CD4-positive, alpha-beta T cell treated with Interleukin-17A for 4 hours (primary cell): ENCODE measurements at places on chromosomes 12 and 14.

DNA sequence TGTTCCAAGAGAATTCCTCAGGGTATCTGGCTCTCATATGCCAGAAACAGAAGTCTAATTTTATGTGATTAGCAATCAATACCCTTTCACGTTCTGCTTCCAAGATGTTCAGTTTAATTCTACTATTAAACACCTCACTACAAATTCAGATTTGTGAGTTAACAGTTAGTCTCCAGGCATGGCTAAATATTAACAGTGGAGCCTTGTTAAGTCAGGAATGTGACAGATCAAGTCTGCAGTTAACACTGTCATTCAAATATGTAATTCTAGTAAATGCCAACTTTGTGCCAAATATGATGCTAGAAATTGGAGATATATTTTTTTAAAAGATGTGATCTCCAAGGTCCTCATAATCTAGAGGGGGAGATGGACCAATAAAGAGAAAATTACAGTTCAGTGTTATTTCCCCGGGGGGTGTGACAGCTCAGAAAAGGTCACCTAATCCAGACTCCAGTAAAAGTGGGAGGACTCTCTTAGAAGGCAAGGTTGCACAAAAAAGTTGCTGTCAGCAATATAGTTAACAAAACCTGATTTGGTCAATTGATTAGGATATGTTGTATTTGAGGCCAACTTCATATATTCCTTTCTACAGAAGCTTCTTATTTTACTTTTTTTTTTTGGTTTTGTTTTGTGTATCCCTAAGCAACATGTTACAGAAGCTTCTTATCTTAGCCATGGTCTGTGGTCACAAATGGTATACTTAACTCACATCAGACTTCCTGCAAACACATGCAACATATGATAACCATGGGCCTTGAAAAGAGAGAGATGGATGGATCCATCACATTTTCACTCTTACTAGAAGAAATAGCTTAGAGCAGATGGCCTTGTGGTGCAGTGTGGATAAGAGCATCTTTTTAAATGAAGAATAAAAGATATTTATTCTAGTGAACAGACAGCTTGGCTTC is 18.4 kb upstream of the RNU6-7 start:
- DNase-seq = no peak

DNA sequence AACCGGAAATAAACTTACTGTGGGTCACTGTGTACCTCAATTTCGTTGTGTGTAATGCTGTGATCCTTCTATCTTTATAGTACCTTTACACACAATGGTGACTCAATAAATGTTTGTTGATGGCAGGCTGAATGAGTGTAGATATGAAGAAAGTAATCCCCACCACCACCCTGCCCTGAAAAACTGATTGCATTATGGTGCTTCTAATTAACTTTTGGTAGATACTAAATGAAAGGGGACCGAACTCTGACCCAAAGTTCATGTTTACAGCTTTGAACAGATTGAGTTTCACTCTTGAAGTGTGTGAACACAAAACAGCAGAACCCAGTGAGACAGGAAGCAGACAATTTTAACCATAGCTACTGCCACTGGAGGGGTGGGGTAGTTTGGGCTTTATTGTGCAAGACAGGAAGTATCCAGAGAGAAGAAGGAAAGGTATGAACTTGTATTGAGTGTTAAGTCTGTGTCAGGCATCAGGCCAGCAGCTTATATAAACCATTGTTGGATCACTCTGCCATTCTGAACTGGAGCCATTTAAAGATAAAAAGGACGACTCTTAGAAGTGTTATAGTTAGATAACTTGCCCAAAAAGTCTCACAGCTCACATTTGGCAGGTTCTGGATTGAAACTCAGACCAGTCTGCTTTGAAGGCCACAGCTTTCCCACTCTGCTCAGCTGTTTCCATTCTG is 197.0 kb upstream of the AMIGO2 start:
- DNase-seq = peak; percentile 75

DNA sequence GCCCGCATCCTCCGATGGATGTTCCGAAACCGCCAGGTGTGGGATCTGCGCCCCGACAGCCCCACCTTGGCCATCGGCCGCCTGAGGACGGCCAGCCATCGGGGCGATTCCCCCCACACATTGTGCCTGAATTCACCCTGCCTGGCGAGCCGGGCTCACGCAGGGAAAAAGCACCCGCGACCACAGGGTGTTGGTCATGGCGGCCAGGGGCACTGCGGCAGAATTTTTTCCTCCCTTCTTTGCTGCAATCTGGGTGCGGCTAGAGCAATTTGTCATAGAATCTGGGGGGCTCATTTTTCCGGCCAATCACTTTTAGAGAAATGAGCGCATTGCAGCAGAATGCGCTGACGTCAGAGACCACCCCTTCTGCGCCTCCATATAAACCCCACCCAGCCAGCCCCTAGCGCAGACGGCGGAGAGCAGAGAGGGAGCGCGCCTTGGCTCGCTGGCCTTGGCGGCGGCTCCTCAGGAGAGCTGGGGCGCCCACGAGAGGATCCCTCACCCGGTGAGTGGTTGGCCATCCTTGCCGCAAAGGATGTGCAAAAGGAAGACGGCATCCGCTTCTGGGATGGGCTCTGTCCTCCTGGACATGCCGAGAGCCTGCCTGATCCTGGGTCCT is at the start of gene MEG3:
TSS of gene MEG3 (plus strand) at position 406 of the 619 bp plus-strand sequence.
- no peak for DNase-seq

GRCh38 chr12:80271780-80272179 is 172.3 kb upstream of the PTPRQ start:
- DNase-seq = no peak

DNA sequence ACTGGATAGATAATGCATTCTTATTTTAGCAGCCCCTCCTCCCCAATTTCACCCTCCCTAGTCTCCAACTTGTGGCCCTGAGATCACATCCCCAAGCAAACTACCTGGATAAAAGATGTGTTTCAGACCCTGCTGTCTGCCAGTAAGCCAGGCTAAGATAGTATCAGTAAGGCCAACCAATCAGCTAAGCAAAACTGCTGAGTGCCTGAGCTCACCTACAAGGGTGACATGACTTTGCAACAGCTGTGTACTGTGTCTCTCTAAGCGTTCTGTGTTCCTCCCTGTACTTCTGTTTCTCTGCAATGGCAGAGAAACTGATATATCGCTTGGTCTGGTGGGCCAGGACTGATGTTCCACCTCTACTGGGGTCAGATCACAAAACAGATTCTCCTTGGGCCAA is 224.9 kb downstream of the BTG1 start:
- no peak for DNase-seq

GRCh38 chr14:55099756-55100155 is 29.3 kb upstream of the LGALS3 start:
- no peak for DNase-seq

GRCh38 chr12:76919383-76920171 is 40.8 kb upstream of the CSRP2 start:
- DNase-seq = no peak

- no peak for DNase-seq
Observed at GRCh38 chr12:52414936-52415335, 8.8 kb upstream of the KRT82 start.

- DNase-seq = peak; percentile 32
Observed at GRCh38 chr14:77458249-77458950, 507 bp downstream of the AHSA1 start.

GRCh38 chr12:96134200-96134599 is 60.0 kb upstream of the ELK3 start:
- DNase-seq = peak; percentile 23
